Spleen (tissue), 13 donors: ENCODE measurements at places on chromosomes 2 and 18.

DNA sequence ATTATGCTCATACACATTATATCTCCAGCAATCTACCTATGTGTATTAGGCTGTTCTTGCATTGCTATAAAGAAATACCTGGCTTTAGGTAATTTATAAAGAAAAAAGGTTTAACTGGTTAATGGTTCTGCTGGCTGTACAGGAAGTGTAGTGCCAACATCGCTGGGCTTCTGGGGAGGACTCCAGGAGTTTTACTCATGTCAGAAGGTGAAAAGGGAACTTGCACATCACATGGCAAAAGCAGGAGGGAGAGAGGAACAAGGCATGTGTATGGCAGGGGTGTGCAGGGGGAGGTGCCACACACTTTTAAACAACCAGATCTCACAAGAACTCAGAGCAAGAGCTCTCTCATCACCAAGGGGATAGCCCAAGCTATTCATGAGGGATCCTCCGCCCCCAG lies 715.4 kb upstream of the ZEB2 start:
- DNase-seq, result no peak

GRCh38 chr2:156486147-156486546 lies 50.0 kb downstream of the GPD2 start:
- no peak for DNase-seq

DNA sequence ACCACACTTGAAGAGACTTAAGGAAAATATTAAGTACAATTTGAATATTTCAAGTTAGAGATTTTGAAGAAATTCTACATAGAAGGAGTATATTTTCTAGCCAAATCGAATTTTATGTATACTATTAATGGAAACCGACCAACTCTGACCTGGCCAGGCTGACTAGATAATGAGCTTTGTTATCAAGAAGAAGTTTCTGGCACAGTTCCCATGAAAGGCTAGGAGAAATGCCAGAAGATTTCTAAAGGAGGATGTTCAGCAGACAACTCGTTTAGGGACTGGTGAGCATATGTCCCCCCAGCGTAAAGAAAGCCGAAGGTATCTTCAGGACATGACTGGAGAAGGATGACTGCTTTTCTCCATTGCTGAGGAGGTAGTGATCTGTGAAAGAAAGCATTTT lies 127.3 kb downstream of the DIS3L2 start:
- no peak for DNase-seq

GRCh38 chr2:175203621-175204496 lies 22.3 kb upstream of the ATP5MC3 start:
- DNase-seq, result peak; percentile 76

DNA sequence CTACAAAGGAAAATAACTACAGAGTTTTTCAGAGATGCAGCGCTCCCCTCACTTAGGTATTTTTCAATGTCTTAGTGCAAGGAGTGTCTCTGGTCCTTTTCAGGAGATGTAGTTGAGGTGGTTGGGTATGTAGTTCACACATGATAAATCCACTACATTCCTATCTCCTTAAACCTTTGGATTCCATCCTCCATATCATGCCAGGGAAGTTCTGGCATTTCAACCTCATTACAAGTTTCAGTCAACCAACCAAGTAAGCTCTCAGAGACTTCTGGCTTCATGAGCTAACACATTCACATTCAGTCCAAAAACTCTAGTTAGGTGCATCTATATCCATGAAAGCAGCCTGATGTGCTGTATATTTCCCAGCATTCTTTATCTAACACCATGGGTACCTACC lies 47.3 kb downstream of the MAP3K20 start:
- no peak for DNase-seq

DNA sequence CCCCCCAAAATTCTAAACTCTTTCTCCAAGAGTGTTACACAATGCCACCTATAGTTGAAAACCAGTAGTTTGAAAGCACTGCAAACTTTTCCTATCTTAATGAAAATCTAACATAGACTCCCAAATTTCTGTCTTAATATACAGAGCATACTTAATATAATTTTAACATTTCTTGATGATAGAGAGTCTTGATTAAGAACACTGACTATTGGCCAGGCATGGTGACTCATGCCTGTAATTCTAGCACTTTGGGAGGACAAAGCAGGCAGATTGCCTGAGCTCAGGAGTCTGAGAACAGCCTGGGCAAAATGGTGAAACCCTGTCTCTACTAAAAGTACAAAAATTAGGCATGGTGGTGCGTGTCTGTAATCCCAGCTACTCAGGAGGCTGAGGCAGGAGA lies 34.2 kb downstream of the ASXL2 start:
- DNase-seq, result no peak

DNA sequence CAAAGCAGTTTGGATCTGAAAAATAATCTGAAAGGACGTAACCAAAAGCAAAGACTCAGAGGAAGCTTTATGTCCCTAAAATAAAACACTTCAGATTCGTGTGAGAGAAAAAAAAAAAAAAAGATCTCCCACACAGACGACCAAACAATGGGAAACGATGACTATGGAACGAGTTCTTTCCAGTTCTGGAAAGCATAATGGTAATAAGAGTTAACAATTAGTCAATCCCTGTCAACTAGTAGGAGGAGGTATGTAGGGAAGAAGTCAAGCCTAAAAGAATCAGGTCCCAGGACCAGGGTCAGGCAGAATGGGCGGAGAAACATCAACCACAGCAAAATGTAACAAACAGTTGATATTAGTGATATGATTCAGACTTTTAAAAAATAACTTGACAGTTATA lies 170.3 kb upstream of the SETBP1 start:
- DNase-seq, result no peak

- DNase-seq, result no peak
Measured at GRCh38 chr18:26432651-26433424, 115.5 kb downstream of the KCTD1 start.

DNA sequence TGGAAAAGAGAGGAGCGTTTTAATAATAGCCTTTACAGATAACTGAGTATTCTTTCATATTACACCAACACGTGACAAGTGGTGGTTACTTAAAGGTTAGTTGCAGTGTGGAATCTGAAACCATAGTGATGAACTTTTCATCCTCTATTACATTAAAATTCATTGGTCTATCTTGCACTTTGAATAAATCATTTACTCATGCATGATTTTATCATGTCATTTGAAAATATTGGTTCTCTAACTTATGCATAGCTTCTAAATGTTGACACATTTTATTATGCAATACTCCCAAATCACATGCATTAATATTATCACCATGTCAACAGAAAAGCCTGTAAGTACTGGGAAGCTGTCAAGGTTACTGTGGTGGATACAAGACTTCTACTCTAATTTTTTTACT lies 1432.2 kb downstream of the LRP1B start:
- DNase-seq, result no peak

GRCh38 chr2:226847090-226847489 lies 11.2 kb downstream of the RHBDD1 start:
- DNase-seq, result no peak

- DNase-seq, result no peak
Measured at GRCh38 chr2:42618972-42619371, 50.5 kb downstream of the MTA3 start.

- no peak for DNase-seq
Measured at GRCh38 chr2:13667415-13667757, 950.6 kb downstream of the TRIB2 start.

DNA sequence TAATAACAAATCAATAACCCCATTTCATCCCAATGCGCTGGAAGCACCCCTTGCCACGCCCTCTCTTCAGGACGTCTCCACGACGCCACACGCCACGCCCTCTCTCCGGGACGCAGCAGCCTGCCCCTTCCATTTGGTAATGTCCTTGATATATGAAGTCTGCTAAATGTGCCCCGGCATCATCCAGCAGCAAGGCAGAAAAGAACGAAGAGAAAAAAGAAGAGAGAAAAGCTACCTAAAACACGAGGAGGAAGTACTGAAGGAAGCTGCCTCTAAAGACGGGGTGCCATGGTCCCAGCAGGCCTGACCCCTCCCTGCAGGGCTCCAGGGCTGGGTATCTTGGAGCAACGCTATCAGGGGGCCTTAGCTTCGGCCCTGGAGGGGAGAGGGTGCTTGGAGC lies 41.8 kb downstream of the CNGA3 start:
- no peak for DNase-seq

DNA sequence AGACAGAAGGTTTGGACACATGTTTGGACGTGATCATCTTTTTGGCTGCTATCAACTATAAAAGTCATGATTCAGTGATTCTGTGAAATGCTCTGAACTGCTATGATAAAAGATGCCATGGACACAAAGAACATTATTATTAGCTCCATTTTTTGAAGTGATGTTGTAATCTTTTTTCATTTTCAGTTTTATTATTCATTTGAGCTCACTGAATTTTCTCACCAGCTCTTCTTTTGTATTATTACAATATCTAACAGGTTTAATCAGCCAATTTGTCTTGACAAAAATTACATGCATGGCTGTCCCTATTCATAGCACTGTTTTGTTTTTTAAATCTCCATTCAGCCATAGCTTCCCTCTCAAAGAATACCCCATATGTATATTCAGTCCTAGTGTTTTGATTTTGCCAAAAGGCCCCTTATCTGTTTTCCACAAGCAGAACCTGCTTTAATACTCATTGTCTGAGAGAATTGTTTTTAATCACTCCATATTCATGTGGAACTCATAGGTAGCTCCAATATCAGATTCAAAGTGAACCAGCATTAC lies 314.0 kb upstream of the FAM98A start:
- no peak for DNase-seq

DNA sequence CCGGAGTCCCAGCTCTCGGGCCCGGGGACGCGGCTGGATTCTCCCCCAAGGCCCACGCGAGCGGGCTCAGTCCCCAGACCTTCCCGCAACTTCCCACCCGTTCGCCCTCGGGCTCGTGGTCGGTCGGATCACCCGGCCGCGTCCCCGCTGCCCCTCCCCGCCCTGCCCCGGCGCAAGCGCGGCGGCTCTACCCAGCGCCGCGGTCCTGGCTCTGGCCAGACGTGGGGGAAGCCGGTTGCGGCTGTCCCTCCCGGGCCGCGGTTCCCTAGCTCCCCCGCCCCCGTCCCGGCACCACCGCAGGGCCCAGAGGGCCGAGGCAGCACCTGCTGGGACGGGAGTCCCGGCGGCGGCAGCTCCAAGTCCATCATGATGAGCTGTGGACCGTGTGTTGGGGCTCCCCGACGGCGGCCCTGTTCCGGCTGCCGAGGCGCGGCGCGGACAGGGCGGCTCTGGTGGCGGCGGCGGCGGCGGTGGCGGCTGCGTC lies 276 bp downstream of the NFE2L2 start:
- peak; percentile 93 for DNase-seq

DNA sequence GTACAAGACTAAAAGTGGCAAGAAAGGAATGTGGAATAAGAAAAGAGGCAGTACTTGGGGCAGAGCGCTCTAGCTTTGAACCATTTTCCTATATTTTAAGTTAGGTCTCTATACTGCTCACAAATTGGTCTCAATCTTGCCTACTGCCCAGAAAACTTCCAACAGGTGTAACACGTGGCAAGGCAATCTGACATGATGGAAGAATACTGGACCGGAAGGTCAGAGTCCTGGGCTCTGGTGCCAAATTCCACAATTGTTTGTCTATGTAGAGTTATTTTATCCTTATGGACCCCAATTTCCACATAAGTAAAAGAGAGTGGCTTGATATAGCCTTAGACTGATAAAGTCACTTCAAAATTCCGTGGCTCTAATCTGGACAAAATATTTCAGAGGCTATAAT lies 28.9 kb downstream of the NHEJ1 start:
- no peak for DNase-seq

DNA sequence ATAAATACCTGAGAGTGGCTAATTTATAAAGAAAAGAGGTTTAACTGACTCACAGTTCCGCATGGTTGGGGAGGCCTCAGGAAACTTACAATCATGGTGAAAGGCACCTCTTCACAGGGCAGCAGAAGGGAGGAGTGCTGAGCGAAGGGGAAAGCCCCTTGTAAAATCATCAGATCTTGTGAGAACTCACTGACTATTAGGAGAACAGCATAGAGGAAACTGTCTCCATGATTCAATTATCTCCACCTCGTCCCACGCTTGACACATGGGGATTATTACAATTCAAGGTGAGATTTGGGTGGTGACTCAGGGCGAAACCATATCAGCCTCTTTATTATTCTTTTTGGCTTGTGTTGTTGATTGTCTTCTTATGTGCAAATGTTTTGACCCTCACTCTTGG lies 76.2 kb downstream of the WDR7 start:
- no peak for DNase-seq

DNA sequence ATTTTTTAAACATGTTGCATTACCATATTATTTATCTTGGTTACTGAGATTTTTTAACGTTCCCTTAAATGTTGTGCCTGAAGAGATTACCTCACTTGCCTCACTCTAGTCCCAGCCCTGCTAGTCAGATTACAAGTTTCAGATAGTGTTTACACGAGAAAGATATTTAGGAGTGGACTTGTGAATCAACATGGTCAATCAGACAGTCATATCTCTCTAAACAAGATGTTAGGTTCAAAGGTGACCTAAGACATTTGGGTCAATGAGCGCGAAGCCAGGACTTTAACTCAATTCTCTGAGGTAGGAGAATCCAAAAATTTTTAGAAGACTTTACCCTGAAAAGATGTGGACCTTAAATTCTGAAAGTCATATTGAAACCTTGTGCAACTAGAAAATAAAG lies 14.8 kb upstream of the CALCRL start:
- no peak for DNase-seq

- peak; percentile 59 for DNase-seq
Measured at GRCh38 chr2:222302178-222303018, 3.6 kb upstream of the PAX3 start.

- peak; percentile 57 for DNase-seq
Measured at GRCh38 chr2:64770781-64771334, 117.1 kb upstream of the SERTAD2 start.

DNA sequence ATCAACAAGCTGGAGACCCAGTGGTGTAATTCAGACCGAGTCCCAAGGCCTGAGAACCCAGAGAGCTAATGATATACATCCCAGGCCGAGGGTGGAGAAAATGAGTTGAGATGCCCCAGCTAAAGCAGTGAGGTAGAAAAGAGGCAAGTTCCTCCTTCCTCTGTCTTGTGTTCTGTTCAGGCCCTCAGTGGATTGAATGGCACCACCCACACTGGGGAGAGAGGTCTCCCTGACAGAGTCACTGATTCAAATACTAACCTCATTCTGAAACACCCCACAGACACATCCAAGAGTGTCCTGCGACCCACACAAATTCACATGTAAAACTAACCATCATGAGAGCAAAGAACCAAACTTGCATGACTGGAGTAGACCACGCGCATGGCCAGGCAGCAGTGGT lies 215.3 kb downstream of the ANAPC1 start:
- DNase-seq, result no peak

- no peak for DNase-seq
Measured at GRCh38 chr2:236862526-236862925, 223.2 kb upstream of the COPS8 start.

GRCh38 chr2:172251231-172251630 lies 148.5 kb upstream of the DLX2 start:
- DNase-seq, result no peak
